ENCODE measurements at places on chromosomes 2 and 18.

DNA sequence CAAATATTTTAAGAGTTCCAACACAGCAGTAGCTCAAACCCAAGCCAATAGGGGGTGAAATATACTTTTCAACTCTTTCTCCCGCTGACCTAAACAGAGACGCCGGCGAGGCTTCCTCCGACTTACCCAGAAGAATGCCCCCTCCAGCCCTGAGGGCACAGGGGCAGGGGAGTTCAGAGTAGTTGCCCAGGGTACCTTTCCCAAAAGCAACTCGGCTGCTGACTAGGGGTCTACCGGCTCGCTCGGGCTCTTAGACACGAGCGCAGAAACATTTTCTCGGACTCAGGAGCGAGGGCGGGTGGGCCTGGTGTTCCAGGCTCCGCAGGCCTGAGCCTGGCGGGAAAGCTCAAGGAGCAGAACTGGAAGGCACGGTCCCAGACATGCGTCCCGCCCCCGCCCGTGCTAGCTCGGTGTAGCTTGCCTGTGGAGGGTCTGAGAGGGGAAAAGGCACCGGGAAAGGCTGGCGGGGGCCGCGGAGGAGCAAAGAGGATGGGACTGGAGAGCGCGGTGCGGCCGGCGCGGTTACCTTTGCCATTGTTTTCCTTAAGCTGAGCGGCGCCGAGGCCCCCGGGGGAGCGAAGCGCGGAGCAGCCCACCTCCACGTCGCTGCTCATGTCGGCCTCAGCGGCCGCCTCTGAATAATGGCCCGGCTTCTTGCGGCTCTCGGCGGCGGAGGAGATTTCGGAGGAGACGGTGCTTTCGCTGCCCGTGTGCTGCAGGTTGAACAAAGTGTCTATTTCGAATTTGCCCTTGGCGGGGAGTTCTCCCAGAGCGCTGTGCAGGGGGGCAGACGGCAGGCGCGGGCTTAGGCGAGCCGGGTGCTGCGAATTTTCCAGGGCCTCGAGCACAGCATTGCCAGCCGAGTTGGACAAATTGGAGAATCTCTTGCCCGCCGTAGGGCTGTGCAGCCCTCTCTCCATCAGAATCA lies 674 bp downstream of the EVX2 start:
- DNase-seq: no peak

DNA sequence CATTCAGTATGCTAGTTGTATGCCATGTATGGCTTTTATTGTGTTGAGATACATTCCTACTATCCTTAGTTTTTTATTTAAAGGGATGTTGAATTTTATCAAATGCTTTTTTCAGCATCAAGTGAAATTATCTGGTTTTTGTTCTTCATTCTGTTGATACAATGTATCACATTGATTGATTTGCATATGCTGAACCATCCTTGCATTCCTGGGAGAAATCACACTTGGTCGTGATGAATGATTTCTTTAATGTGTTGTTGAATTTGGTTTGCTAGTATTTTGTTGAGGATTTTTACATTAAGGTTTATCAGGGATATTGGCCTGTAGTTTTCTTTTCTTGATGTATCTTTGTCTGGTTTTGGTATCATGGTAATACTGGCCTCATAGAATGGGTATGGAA lies 49.7 kb downstream of the CD28 start:
- no peak for DNase-seq

- DNase-seq: no peak
Observed at GRCh38 chr2:173749315-173749714, 215.9 kb downstream of the SP3 start.

DNA sequence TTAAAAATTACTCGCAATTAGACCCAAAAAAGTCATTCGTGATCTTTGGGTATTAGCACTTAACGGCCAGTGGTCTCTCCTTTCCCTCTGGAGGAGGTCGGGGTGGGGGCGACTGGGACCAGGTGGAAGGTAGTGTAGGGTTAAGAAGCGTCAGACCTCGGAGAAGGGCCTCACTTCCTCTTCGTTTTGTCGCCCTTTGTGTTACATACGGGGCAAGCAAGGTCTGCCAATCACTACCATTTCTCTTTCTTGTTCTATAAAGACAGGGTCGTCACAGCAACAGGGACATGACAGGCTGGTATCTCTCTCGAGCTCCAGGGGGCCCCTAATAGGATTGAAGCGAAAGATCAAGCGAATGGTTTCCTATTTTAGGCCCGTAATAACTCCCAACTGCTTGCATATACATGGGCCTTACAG lies 136.6 kb downstream of the INSIG2 start:
- DNase-seq: no peak

DNA sequence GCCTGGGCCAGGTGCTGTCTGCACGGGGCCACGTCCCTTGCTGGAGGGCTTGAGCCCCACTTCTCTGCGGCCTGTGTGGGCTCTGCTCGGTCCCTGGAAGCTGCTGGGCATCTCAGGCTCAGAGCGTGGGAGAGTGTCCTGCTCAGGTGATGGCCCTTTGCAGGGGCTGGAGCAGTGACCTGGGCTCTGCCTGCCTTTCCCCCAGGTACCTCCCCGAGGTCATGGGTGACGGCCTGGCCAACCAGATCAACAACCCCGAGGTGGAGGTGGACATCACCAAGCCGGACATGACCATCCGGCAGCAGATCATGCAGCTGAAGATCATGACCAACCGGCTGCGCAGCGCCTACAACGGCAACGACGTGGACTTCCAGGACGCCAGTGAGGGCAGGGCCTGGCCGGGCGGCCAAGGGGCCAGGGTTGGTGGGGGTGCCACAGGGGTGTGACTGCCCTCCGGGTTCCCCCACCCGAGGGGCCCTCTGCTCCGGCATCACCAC lies 29.9 kb downstream of the GPC1 start:
- no peak for DNase-seq

- no peak for DNase-seq
Observed at GRCh38 chr2:101096619-101097142, 54.5 kb downstream of the TBC1D8 start.

DNA sequence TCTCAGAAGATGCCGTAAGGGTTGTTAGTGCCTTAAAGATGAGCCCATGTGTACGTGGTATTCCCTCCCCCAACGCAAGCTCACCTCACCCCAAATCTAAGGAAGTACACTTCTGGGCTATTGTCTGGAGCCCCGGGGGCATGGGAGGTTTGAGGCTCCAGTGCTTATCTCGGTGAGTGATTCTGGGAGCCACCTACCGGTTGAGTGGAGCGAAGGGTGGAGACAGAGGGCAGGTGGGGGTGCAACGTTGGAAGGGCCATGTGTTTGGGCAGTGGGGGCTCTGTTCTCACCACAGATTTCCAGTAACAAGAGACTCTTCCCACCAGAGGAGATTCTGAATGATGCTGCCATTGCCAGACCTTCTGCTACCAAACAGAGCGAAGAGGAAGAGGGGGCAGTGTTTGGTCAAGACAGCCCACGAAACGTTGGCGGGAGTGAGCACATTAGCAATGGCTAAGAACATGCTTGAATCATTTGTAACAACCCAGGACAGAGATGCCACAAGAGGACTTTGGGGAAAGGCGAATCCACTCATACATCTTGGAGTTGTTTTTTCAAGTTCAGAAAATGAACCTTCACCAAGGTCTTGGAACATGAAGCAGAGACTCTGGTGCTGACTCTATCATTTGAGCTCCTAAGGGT lies 38.7 kb downstream of the TWIST2 start:
- DNase-seq: no peak

DNA sequence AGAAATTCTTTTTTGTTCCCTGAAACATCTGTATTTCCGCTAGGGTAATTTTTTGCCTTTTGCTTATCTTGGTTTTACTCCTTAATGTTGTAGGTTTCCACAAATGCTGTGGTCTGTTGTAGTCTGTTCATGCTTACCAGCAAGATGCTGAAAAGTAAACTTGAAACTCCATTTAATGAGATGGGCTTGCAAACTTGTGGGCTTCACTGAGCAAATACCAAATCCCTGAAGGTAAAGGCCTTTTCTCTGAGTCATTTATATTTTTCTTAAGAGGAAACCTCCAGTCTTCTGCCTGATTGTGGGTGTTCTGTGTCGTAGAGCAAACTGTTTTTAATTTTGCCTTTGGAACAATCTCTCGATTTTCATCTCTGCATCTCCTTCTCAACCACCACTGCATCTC lies 9.3 kb downstream of the SP140 start:
- no peak for DNase-seq

DNA sequence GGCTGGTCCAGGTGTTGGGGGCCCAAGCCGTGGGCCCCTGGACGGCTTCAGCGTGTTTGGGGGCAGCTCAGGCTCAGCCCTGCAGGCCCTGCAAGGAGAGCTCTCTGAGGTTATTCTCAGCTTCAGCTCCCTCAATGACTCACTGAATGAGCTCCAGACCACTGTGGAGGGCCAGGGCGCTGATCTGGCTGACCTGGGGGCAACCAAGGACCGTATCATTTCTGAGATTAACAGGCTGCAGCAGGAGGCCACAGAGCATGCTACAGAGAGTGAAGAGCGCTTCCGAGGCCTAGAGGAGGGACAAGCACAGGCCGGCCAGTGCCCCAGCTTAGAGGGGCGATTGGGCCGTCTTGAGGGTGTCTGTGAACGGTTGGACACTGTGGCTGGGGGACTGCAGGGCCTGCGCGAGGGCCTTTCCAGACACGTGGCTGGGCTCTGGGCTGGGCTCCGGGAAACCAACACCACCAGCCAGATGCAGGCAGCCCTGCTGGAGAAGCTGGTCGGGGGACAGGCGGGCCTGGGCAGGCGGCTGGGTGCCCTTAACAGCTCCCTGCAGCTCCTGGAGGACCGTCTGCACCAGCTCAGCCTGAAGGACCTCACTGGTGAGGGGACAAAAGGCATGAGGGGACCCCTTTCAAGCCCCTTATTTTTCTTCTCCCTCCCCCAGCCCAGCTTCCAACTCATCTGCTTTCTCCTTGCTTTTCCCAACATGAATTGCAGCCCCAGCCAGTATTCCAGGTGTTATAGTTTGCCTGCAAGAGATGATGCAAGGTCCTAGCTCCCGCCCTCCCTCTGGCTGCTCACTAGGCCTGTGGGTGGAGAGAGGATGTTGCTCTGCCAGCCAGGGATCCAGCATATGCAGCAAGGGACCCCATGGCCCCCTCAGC lies 2.9 kb upstream of the KHK start:
- no peak for DNase-seq

All from stimulated activated CD8-positive, alpha-beta memory T cell treated with anti-CD3 and anti-CD28 coated beads, Interleukin-15, amount 100 ng/mL, for 24 hours (primary cell).